KG1 (cell line): ENCODE measurements at places on chromosomes 12 and 14.
A peak's percentile ranks its signal among the peaks of the same experiment; 100 is the strongest.

DNA sequence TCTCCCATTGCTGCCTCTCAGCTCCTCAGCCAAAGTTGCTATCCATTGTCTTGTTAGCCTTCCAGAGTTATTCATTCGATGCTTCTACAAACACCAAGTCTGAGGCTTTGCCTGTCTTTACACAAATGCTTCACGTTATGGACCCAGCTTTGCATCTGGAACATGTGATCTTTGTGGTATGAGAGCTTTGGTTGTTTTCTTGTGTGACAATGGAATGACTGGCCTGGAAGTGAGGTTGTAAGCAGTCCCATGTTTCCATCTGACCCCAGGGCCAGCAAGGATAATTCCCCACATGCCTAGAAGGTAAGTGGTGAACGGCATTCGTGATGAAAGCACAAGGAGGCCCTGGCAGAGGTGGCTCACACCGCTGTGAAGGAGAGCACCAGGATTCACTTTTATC, 866.7 kb upstream of the TMEM132C start:
- DNase-seq: no peak

DNA sequence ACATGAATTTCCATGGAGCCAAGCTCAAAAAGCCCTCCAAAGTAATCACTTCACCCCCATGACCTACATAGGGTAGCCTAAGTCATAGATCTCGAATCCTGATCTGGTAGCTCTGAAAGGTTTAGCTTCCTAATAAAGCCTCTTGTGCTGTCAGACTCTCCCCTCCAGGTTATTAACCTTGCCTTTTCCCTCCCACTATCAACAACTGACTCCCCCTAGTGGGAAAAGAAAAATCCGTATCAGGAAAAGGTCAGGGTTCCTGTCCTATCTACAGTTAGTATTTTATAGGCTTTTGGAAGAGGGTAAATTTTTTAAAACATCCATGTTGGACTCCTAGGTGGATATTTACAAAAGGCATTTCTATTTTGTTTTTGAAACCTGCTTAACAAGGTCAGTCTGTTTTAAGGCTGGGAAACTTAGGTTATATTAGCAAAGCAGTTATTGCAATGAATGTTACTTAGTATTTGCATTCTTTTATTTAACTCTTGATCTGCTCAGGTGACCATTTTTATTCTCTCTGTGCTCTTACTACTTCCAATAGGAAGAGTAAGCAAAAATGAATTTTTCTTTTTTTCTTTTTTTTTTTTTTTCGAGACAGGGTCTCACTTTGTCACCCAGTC, 8.0 kb downstream of the YY1 start:
- peak; percentile 8 for DNase-seq

DNA sequence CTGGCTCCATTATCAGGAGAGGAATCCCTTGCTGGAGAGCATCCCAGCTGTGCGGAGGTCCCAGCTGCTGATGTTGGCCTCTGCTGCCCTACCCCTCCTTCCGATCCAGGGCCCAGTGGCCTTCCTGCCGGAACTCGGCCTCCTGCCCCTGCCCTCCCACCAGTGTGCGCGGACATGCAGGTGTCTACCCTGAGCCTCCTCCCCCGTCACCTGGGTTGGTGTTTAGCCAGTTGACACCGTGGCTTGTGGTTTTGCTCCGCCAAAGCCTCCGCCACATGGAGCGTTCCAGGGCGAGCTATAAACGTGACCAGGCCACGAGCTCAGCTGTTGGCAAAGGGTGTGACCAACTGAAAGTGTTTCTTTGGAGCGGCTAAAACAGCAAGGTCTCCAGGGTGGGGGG, 1104.3 kb downstream of the BCL11B start:
- DNase-seq: no peak

GRCh38 chr12:111228916-111229666, 139.8 kb downstream of the PHETA1 start:
- no peak for DNase-seq

DNA sequence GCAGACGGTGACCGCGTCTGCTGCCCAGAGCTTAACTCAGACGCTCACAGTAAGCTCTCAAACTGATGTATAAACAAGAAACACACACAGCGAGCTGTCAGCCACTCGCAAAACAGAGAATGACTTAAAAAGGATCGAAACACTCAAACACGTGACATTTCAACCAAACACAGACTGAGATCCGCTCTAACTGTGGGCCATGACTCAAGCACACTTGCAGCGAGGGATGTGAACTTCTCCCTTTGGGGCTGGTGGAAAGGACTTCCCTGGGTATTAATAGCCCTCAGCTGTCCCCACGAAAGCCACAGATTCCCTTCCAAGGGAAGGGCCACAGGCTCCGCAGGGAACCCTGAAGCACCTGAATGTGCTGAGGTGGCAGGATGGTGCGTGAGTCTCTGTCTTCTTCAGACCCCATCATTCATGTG, 29.1 kb downstream of the CCDC88C start:
- DNase-seq: no peak

GRCh38 chr14:41607966-41608663, 1.4 kb downstream of the LRFN5 start:
- no peak for DNase-seq

DNA sequence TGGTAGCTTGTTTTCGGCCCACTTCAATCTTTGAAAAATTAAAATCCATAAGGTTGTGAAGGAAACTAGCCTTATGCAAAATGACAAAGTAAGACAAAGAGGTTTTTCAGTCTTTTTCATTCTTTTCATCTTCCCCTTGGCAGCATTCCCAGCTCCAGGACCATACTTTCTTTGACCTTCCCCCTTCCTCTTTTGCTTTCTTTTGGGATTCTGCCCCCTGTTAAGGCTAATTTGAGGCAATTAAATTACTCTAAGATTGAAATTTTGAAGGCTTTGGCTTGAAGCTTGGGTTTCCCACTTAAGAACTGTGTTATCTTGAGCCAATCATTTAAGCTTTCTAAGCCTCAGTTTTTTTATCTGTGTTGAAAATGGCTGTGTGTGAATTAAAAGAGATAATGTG, 124.9 kb downstream of the DACT1 start:
- DNase-seq: no peak

DNA sequence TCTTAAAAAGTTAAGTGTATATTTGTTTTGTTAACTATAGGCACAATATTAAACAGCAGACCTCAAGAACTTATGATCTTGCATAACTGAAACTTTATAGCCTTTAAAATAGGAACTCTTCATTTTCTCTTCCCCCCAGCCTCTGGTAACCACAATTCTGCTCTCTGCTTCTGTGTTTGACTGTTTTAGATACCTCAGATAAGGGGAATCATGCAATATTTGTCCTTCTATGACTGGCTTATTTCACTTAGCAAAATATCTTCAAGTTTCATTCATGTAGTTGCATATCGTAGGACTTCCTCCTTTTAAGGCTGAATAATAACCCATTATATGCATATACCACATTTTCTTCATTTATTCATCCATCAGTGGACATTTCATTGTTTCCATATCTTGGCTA, 131.3 kb downstream of the PTPRO start:
- no peak for DNase-seq

DNA sequence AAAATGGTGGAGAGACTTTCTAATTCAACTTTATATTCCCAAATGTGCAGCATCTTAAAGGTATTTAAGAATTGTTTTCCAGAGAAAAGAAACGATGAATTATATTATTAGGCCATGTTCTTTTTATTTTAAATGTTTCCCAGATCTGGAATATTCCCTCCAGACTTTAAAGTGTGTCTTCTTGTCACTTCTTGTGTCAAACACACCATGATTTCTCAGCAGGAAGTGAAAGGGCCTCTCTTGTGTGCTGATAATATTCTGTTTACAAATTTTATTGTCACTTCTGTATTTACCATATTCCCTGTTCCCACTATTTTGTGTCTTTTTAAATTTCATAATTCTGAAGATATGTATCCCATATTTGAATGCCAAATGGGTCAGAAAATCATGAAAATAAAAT, 455.0 kb upstream of the FLRT2 start:
- DNase-seq: no peak

DNA sequence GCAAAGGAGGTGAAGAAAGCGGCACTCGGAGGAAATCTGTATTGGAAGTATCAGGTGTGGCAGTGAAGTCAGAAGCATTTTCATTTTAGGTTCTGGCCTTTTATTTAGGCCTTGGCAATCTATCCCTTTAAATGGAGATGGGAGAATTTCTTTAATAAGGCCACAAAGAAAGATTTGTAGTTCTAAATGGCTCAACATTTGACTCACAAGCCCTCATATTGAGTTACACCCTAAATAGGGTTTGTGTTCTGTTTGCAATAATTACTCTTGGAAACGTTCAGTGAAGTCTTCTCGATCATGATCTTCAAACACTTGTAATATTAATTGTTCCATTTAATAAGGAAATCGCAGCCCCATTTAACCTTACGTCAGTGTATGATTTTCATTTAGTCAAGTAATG, 25.3 kb upstream of the TMEM260 start:
- DNase-seq: no peak

DNA sequence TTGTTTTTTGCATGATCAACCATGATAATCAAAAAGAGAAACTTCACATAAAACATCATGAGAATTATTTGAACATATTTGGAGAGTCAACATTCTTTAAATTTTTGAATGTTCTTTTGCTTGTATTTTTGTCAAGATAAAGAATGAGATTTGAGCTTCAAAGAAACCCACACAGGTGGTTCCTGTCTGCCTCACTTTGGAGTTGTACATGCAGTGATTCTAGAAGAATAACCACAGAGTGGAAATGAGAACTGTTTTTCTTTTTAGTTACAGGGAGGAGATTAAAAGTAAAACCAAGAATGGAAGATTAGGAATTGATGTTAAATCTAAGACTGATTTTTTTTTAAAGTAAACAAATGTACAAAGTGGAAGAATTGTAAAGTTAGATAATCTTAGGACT, 2.3 kb upstream of the ZNF705A start:
- no peak for DNase-seq

DNA sequence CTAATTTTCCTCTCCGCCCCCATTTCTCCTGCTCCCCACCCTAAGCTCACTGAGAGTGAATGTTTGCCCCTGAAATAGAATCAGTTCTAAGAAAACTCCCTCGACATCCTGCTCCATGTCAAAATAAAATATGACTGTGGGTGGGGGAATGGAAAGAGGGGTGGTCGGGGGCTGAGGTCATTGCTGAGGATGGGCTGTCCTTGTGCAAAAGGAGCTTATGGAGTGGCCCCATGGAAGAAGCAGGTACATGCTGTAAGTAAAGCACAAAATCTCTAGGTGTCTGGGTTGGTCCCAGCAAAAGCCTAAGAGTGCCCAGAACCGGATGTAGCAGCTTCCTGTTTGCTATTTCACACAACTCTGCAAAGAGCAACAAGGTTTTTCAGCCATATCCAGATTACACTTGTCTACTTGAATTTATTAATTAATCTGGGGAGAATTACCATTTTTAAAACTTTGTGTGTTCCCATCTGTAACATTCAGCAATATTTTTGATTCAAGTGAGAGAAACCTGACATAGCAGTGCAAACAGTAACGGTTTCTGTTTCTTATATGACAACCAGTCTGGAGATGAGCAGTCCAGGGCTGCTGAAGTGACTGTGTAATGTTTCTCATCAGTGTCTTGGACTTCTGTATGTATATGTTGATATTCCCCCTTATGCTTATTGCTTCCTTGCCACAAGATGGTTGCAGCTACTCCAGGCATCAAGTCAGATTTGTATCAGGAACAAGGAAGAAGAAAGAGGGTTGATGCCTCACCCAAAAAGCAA, 40.4 kb upstream of the GZMB start:
- no peak for DNase-seq

- no peak for DNase-seq
Observed at GRCh38 chr12:81944886-81945285, 185.7 kb upstream of the PPFIA2 start.

- DNase-seq: no peak
Observed at GRCh38 chr12:91920741-91921140, 224.9 kb downstream of the BTG1 start.

DNA sequence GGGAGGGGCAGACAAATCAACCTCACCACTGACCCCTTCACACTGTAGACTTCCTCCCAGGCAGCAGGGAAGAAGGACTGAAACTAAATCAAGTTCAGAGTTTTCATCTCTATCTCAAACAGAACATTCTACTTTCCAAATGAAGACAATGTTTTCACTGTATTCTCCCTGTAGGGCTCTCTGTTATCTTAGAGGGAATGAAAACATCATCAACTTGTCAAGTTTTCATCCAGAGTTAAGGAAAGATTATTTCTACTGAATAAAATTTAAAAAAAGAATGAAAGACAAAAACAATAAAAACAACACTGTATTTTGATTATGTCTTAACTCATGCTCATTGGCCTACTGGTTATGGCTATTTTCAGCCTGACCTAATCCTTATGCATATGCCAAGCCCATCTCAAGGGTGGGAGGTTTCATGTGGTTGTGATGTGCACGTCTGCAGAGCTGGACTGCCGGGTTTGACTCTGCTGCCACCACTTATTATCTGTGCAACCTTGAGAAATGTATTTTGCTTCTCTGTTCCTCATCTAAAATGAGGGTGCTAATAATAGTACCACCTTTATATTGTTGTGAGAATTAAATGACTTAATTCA, 152.0 kb upstream of the AVPR1A start:
- DNase-seq: no peak

DNA sequence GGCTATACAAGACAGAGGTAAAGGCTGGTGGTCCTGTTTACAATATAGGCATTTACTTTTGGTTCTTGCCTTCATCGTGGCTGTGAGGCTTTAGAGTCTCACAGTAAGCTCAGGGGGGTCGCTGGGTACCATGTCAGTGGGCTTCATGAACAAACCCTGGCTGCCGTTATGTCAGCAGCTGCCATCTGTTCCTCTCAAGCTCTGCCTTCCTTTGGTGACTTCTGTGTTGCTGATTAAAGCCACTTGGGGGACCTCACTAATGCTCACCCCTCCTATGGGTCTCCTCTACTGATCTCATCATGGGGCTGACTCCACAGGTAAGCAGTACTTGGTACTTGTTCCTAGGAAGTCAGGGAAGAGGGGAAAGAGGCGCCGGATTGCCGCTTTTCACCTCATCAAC, 268.7 kb downstream of the TTC6 start:
- no peak for DNase-seq

GRCh38 chr12:2851931-2852330, 4.9 kb downstream of the TEX52 start:
- DNase-seq: no peak

DNA sequence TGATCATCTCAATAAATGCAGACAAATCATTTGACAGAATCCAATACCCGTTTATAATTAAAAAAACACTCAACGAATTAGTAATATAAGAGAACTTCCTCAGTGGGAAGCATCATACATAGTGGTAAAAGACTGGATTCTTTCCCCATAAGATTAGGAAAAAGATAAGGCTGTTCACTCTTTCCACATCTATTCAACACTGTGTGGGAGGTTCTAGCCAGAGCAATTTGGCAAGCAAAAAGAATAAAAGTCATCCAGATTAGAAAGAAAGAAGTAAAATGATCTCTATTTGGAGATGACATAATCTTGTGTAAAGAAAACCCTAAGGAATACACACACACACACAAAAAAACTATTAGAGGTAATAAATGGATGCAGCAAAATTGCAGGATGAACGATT, 38.4 kb downstream of the YEATS4 start:
- DNase-seq: no peak

GRCh38 chr12:89781946-89782550, 73.4 kb upstream of the ATP2B1 start:
- DNase-seq: no peak

- no peak for DNase-seq
Observed at GRCh38 chr14:33780035-33780434, 170.8 kb downstream of the EGLN3 start.
